Choroid plexus epithelial cell (primary cell): ENCODE measurements at places on chromosomes 3 and 15.

DNA sequence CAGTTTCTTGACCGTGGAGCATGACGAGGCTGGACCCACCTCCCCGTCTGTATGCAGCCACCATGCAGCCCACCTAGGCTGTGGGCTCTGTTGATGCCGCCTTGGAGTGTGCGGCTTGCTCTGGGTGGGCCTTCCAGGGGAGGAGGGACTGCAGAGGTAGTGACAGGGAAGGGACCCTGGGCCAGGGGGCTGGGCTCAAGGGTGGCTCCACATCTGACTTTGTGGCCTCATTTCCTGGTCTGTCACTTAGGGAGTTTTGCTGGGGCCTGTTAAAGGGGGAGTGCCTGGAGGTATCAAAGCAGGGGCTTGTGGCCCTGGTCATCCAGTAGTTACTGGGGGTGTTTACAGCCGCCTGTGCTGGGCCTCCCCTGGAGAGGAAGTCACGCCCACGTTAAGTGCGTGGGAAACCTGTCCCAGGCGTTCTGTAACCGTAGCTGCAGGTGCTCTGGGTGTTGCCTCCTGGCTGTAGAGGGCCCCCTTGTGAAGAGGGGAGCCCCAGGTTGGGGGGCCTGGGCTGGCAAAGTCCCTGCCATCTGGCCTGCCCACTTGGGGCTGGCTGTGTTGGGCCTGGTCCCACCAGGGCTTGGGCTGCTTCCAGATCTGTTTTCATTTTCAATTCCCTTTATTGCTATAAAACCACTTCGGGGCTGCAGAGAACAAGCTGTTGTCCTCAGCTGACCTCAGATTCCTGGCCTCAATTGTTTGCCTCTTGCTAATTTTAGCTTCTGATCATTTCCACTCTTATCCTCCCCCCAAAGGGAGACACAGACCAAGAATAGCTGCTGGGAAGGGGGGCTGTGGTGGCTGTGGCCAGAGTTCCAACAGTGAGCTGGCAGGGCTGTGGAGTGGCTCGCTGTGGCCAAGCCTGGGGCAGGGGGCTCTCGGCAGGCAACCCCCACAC is 26.5 kb downstream of the KLF13 start:
- peak; percentile 87 for DNase-seq

GRCh38 chr3:191774485-191774884 is 313.5 kb downstream of the PYDC2 start:
- peak; percentile 49 for DNase-seq

GRCh38 chr3:39264053-39264452 is 15.8 kb downstream of the CX3CR1 start:
- DNase-seq, result no peak

DNA sequence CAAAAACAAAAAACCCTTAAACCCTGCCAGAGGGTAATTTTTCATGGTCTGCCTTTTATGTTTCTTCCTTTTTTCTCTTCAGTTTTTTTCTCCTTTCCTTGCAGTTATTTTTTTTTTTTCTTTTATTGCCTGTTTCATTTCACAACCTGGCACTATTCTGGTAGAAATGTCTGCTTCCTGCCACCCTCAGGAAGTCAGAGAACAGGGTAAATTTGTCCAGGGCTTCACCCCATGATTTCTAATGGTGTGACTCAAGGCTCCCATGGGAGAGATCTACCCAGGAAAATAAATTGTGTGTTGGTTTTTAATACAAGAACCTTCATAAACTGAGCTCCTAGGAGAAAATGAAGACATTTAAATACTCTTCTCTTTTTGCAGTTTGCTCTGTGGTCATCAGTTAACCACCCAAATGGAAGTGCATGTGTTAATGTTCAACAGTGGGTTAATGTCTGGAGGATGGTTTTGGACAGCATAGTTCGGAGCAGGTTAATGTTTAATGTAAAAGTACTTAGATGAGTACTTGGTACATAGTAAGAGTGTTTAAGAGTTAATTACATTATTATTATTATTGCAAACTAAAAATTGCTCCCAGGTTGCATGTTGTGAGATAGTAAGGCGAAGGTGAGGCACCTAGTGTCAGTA is 45.9 kb downstream of the CGNL1 start:
- no peak for DNase-seq

- no peak for DNase-seq
Measured at GRCh38 chr3:194034346-194035336, 101.3 kb upstream of the HES1 start.

DNA sequence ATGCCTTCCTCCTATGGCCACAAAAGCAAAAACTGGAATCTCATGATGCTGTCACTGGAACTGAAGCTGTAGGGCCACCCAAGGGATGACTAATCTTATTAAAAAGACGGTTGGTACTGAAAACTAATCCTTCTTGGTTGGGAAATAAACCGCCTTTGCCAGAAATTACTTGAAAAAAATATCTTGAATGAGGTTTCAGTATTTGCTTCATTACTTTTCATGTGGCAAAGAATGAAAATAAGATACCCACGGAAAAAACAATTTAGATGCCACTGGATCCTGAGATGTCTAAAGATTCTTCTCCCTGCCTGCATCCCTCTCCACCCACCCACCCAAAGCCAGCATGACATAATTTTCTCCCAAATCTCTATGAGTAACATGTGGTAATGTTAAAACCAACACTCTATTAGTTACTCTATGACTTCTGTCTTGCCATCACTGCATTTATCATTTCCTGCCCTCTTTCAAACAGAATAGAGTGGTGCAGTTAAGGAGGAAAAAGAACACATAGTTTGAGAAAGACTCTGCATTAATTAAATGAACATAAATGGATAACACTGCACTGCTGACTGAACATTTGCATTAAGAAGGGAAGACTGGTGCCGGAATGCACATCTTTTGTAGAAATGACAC is 111.8 kb upstream of the DPH6 start:
- DNase-seq, result peak; percentile 45

DNA sequence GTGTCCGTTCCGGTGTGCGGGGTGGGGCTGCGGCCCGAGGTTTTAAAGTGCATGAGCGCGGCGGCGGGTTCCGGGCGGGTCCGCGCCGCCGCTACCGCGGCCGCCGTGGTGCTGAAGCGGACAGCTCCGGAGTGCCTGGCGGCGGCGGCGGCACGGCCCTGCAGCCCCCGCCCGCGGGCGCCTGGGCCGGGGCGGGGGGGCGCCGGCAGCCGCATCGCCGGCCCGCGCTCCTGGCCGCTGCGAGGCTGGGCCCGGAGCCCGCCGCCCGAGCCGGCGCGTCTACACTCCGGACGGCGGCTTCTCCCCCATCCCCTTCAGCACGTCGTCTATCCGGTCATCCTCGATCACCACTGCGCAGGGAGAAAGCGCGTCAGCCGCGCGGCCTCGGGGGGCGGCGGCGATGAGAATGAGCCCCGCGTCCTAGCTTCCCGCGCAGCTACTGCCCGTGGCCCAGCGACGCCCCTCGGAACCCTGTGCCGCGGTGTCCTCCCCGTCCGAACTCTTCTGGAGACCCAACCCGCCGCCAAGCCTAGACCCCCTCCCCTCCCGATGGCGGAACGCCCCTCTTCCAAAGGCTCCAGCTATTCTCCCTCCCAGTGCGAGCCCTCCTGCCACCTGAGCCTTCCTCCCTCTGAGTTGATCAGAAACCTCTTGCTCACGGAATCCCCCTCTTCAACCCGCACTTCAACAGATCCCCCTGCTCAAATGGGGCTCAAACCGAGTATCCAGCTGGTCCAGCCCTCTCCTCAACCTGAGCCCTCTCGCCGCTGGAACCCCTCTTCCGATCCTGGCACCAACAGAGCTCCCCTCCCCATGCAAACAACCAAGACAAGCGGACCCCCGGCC is 1.3 kb downstream of the CAMK2N2 start:
- peak; percentile 38 for DNase-seq

DNA sequence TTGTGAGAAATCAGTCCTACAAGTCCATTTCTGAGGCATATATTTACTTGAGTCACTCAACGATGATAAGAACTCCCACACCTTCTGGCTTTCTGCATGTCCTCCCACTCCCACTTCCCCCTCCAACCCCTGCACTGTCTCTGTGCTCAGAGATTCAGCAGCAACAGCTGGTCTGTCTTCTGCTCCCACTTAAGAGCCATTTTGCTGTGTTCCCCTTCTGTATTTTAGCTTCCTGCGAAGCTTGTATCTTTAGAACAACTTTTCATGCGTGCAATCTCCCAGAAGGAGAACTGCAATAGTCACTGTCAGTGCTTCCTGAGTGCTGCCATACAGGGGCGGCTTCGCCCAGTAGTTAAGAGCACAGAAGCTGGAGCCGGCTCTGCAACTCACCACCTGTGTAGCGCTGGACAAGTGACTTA is 90.0 kb upstream of the SPATA12 start:
- no peak for DNase-seq

DNA sequence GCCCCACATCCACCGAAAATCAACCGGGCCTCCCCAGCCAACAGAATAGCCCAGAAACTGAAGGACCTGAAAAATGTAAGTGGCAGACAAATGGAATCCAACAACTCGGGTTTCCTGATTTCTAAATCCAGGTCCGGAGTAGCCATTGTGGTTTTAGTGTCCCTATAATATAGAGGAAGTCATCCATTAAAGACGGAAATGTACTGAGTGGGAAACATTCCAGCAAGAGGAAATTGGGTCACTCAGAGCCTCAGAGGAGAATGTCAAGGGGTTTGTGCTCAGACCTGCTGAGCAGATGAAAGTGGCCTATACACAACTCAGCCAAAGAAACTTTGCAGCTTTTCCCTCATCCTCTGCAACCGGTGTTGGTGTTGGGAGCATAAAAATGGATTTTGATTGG is 366.7 kb downstream of the ERC2 start:
- no peak for DNase-seq

- no peak for DNase-seq
Measured at GRCh38 chr3:114447950-114448479, 154.2 kb downstream of the TIGIT start.

DNA sequence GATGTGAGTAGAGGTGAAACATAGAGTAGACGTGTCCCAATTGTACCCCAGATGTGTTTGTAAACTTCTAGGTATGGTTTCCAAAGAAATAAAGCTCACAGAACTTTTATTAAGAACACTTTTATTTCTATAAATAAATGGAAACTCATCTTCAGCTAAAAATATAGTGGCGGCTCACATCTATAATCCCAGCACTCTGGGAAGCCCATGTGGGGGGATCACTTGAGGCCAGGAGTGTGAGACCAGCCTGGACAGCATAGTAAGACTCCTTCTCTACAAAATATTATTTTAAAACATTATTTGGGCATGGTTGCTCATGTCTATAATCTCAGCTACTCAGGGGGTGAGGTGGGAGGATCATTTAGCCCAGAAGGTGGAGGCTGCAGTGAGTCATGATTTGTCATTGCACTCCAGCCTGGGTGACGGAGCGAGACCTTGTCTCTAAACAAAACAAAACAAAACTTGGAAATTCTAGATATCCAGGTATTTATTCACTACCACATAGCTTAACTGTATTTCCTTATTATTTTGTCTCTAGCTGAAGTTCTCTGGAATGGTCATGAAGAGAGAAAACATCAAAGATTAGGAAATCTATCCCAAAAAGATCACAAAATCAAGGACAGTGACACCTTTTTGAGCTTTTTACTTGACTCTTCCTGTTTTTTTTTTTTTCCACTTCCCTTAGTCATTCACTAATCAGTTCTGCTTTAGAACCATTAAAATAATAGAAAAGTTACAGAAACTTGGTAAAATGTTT is 258.1 kb downstream of the TIGIT start:
- peak; percentile 61 for DNase-seq

- DNase-seq, result no peak
Measured at GRCh38 chr3:133832802-133833144, 27.2 kb downstream of the SRPRB start.

DNA sequence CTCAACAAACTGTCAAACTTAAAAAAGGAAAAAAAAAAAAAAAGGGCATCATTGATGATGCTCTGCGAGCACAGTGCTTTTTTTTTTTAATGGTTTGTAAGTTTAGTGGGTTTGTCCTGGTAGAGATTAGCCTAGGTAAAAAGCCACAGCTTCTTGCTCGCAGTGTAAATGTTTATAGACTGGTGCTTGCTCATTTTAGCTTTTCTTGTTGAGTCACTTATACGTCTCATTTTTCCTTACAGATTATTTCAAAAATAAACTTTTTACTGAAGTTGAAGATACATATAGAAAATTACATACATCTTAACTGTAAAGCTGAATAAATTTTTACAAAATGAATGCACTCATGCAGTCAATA is 16.5 kb upstream of the TRA2B start:
- DNase-seq, result no peak

DNA sequence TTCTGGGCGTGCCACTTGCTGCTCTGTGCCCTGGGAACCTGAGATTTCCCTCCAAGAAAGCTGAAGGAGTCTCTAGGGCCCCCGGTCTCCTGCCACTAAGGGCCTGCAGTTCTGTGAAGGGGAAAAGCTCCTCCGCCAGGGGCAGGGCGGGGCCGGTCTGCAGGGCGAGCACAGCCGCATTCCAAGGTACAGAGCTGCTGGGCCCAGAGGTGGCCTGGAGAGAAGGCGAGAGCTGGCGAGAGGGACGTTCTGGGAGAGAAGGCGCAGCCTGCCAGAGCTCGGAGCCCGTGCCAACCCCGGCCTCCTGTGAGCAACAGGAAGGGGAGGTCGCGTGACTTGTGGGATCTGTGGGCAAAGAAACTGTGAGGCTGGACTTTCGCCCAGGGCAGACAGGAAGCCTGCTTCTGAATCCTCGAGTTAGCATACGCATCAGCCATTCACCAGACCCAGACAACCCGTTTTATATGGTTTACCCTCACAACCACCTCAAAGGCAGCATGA is 500.4 kb downstream of the SHQ1 start:
- DNase-seq, result peak; percentile 56

DNA sequence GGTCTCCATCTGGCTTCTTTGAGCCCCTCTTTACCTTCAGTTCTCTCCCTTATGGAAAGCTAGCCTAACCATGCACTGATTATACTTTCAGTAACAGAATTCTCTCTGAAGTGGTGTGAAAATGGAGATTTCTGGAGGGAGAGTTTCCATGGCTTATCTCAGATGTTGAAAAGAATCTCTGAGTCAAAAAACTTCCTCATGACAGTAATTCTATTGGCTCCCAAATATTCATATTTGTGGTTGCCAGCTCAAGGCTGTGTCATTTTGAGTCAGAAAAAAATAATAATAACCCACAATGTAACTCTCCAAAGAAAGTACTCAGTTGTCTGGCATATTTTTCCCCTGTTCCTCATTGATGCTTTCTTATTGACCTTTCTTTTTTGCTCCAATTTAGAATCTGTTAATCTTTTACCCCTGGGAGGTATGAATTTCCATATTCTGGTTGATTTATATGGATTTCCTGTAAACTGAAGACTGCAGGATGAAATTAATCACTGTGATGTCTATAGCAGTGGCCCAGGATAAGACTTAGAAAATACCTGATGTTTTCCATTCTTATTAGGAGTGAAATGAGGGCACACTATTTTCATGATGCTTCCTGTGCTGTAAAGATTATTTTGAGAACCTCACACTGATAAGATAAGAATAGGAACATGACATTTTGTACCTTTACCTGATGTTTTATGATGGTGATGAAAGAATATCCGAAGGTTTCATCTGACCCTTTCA is 149.5 kb upstream of the EPHA3 start:
- peak; percentile 88 for DNase-seq

- DNase-seq, result no peak
Measured at GRCh38 chr3:151203051-151203420, at the start of gene GPR171. Gene GPR171, minus strand, starts transcription at chr3:151203216. Its CDS starts 3,830 bp downstream, at chr3:151199386.

DNA sequence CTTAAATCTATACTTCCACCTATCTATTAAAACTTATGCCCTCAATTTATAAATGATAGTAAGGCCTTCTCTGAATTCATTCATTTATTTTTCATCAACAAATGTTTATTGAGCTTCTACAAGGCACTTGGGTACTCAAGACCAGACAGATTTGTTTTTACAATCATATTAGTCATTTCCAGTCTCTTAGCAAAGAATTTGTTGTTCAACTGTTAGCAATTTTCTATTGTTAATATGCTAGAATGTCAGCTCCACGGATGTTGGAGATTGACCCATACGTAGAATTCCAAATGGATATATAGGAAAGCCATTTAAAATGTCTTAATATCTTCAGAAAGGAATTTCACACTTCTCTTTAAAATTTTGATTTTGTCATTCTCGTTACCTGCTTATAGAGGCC is 36.7 kb downstream of the ZBTB38 start:
- DNase-seq, result peak; percentile 65
